ENCODE measurements at places on chromosomes 5 and 9.

DNA sequence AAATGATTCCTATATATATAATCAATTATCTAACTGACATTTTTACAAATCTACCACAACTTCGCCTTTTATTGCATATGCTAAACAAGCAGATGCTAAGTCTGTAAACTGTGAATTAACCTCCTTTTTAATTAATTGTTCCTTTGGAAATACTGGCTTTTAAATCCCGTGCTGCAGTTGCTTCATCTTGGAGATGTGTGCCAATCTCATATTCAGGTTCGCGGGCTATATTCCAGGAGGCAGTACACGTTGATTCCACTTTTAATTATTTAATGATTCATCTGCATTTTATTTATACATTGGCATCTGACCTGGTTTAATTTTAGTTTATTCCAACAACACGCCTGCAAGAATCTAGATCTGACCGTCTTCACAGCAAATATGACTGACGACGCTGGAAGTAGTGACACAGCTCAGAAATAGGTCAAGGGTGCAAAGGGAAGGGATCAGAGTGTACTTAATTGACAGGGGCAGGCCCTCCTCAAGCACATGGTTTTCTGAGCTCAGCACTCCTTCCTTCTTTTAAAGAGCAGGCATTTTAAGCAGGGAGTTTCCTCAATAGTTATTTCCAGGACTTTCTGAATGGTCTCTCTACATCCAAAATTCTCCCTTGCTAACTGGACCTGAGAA lies 125.2 kb downstream of the GLIS3 start:
- no peak for DNase-seq

- DNase-seq = no peak
Observed at GRCh38 chr5:170154297-170154696, 48.6 kb downstream of the FOXI1 start.

DNA sequence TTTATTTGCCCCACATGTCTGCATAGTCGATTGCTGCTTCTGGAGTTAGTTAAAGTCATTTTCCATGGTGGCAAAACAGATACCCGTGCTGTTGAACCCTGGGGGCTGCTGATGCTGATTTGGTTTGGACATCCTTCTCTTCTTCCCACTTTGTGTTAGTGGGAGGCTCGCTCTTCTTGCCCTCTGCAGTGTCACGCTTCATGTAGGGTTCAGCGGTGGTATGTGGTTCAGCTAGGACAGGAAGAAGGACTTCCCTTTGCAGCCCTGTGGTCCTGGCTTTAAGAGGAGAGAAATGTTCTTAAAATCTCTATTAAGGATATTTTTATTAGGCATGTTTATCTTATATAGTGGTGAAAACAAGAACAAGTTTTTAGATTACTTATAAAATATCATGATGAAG lies 36.2 kb downstream of the SLC36A1 start:
- no peak for DNase-seq

DNA sequence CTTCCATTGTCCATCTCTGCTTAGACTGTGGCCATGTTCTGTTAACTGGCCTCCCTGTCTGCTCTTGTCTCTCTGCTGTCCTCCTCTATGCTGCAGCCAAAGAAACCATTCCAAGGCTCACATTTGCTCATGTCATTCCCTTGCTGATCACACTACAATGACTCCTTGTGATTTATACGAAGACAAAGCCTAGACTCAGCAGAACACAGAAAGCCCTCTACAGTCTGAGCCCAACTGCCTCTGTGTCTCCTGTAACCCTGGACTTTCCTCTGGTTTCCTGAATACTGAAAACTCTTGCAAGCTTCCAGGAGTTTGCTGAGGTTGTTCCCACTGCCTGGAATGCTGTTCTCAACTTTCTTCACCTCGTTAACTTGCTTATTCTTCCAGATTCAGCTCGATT lies 191.8 kb downstream of the TMEM38B start:
- no peak for DNase-seq

DNA sequence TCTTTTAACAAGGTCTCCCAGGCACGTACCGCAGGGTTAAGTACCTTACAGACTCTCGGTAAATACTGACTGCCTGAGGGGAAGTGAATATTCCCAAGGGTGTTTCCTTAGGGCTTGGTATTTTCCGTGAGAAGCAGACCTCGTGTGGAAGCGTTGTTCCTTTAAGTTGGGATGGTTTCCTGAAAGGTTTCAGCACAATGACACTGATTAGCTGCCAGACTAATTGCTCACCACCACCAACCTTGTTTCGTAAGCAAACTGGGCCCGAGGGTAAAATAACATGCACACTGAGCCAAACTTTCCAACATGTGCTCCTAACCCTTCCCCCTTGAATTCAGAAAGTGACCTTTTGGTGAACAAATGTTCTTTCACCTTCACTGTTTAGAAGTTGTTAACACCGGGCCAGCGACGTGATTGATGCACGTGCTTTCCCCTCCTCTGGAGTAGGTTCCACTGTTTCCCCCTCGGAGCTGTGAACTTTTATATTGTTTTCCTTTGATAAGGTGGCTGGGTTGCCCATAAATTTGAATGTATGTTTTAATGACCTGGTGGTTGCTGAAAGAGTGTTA lies 128.1 kb upstream of the RPS23 start:
- no peak for DNase-seq

- no peak for DNase-seq
Observed at GRCh38 chr9:14435871-14436270, 121.9 kb upstream of the NFIB start.

- DNase-seq = no peak
Observed at GRCh38 chr9:110532908-110533665, 46.5 kb downstream of the SVEP1 start.

DNA sequence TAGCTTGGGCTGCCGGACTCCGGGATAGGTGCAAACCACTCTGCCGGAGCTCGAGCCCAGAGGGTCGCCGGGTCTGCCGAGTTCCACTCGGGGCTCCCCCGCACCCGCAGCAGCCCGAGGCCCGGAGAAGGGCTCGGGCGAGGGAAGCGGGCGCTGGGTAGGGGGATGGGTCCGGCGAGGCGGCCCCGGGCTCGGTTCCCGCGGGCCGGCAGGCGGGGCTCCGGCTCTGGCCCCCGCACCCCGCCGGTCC lies 507 bp downstream of the RICTOR start:
- DNase-seq = no peak

DNA sequence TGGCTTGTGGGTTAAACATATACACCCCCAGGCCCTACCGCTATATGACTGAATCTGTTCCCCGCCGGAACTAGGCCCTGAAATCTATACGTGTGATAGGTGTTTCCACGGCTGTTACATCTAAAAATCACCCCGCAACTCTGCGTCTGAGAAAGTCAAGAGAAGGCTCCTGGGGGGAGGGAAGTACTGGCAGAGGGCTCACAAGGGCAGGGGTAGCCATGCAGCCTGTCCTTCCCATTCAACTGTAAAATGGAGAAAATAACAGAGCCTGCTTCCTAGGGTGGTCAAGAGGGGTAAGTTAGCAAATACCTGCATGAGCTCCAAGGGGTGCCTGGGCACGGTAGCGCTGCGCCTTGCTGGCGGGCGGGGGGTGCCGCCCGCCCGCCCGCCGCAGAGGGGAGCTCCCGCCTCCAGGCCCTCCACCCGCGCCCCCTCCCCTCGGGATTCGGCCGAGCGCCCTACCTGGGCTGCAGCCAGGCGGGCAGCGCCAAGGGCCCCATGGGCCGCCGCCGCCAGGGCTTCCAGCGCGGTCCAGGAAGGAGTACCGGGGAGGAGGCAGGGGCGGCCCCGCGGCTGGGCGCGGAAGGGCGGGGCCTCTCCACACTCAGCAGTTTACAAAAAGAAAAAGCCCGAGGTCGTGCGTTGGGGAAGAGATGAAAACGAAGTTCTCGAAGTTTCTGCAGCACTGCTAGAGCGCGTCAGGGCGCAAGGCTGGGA lies at the start of gene HACD4:
HACD4 (minus strand) TSS at position 550 of the 717 bp plus-strand sequence; CDS start at position 500, 50 bp downstream.
- DNase-seq = peak; percentile 57

DNA sequence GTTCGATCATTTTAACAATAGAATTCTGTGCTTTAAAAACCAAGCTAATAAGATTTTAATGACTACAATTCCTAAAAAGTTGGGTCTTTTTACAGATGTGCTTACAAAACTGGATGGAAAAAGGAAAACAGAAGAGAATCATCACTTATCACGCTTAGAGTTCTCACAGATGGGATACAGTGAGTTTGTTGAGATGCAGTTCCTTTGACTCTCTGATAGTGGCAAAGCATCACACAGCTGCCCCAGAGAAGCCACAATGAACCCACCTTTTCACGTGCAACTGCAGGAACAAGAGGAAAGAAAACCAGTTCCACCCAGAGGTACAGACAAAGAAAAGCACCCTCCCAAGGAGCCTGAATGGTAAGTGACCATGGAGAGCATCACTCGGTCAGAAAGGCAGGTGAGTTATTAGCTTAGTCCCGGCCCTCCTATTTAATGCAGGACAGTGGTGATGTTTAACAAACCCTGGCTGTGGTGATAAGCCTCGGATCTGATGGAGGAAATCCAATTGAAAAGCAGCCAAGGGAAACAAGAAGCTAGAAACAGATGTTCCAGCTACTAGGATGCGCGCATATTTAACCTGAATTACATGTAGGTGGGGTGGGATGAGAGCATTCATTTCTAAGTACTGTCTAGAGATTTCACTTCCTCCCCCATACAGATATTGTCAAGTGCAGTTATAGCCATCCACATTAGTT lies 167.7 kb downstream of the TARS1 start:
- no peak for DNase-seq

- no peak for DNase-seq
Observed at GRCh38 chr5:149374303-149374702, 4.8 kb downstream of the IL17B start.

GRCh38 chr5:1021136-1021968 lies 12.8 kb downstream of the NKD2 start:
- no peak for DNase-seq

- DNase-seq = no peak
Observed at GRCh38 chr5:134994560-134995156, 27.0 kb downstream of the CATSPER3 start.

- no peak for DNase-seq
Observed at GRCh38 chr5:153158608-153159007, 331.9 kb upstream of the GRIA1 start.

DNA sequence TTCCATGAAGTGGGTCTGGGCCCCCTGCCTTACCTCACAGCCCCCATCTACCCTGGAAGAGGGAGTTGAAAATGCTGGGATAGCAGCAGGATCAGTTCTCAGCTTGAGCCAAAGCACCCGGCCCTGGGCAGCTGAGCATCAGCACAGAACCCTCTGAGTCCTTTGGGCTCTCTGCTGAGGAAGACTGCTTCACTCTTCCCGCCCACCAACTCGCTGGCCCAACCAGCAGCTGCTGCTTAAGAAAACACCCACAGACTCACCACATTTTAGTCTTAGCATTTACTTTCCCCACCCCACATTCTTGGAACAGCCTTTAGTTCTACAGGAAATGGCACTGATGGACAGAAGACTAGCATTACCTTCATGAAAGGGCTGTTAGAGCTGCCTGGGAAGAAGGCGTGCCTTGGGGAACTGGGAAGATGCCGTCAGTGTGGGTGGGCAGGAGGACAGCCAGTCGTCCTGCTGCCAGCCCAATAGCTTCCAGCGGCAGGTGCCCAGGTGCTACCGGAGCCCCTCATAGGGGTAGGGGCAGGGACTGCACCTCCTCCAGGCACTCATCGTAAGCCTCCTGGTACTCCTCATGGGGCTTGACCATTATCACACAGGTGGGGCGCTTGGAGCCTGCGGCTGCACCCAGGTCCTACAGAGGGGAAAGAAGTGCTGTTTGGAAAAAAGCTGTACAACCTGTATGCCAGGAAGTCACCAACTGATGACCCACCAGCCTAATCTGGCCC lies 4.3 kb downstream of the NHP2 start:
- no peak for DNase-seq

DNA sequence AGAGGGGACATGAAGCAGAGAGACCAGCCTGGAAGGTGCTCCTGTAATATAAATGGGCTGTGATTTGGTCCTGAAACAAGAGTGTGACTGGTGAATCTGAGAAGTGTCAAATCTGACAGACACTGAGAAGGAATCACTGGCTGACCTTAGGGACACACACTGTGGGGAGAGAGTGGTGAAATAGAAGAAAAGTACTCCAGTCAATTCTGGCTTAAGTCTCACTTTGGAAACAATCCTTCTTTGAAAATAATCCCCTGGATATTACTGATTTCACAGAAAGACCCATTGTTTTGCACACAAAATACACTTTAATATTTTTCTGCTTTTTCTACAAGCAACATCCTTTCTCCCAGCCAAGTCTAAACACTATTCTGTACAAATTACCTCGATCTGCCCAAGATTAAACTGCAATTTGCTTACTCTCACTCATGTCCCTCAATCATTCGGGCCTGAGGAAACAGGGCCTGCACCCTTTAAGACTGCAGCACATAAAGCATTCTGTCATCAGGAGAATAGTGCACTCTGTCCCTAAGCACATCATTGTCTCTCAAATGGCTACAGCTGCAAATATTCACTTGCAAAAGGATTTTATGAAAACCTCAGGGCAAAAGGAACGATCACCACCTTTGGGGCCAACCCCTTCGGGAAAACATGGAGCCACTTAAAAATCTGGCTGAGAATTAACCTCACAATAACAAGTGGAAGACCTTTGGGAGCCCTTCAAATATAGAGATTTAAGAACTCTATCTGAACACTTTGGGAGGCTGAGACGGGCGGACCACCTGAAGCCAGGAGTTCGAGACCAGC lies 68.6 kb downstream of the MAPKAP1 start:
- no peak for DNase-seq

DNA sequence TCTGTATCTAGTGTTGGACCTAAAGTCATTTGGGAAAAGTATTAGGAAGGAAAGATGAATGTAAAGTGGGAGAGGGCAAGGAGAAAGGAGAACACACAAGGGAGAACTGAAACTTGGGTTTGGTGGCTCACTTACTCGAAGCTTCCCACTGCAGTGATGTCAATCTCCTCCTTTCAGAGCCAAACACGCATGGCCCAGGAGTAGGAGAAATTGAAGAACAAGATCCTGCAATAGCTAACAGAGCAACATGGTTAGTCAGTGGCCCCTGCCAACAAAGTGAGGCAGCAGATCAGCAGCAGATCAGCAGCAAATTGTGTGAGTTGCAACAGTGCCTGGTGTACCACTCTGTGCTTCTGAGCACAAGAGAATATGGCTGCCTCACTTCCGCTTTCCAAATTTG lies 366.4 kb downstream of the PSAT1 start:
- no peak for DNase-seq

DNA sequence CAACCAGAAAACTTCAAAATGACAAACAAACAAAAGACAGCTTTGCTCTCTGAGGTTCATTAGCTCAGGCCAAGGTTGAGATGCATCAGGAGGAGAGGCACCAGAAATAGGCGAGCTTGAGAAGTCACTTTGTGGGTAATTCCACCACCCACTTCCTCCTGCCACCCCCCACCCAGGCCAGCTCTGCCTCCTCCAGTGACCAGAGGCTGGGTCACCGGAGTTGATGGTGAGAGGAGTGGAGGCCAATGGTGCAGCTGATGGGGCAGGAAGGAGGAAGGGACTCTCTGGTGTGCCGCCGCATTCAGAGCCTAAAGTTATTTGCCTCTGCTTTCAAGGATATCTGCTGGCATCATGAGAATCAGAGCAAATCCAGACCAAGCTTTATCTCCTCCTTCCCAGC lies 73.8 kb upstream of the ASTN2 start:
- DNase-seq = no peak

DNA sequence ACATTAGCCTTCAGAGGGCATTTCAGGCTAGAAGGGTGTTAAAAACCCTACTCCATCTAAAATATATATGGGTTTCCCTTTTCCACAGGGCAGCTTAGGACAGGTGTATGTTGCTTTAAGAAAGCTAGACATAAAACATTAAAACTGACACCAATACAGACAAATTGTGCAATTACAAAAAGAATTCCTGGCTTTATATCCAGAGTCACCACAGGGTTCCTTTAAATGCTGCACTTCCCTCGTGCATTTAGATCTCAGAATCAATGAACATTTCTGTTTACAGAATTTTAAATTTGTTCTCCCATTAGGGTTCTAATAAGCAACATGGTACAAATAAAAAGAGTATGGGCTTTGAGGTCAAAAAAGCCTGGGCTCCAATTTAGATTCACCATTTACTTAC lies 170.2 kb downstream of the MAPKAP1 start:
- DNase-seq = no peak

All from effector memory CD4-positive, alpha-beta T cell (primary cell).